Activated naive CD8-positive, alpha-beta T cell treated with anti-CD3 and anti-CD28 coated beads, Interleukin-2, amount 50 U/mL, for 16 hours (primary cell): ENCODE measurements at places on chromosomes 11 and 22.

GRCh38 chr22:35742342-35743100 lies 24.8 kb downstream of the APOL5 start:
- no peak for DNase-seq

DNA sequence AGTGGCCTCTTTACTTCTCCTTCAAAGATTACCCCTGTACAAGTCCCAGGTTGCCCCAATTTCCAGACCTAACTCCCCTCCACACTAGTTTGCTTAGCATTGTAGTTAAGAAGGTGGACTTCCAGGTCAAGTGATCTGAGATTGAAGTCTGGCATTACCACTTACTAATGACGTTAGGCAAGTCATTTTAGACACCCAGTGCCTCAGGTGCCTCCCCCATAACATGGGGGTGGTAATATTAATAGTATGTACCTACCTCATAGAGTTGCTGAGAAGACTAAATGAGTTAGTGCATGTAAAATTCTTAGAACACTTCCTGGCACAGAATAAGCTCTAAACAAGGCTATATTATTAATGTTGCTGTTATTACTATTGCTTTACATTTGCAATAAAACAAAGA lies 93.4 kb downstream of the SPON1 start:
- DNase-seq = no peak

GRCh38 chr11:119157063-119157462 lies 8.2 kb downstream of the ABCG4 start:
- DNase-seq = no peak

GRCh38 chr11:16603245-16603644 lies 135.2 kb upstream of the C11orf58 start:
- DNase-seq = no peak

GRCh38 chr11:76292583-76293188 lies 86.4 kb upstream of the WNT11 start:
- no peak for DNase-seq

- no peak for DNase-seq
Observed at GRCh38 chr22:48905206-48905975, 922.3 kb downstream of the BRD1 start.

- no peak for DNase-seq
Observed at GRCh38 chr11:86988351-86988881, 33.2 kb upstream of the FZD4 start.

DNA sequence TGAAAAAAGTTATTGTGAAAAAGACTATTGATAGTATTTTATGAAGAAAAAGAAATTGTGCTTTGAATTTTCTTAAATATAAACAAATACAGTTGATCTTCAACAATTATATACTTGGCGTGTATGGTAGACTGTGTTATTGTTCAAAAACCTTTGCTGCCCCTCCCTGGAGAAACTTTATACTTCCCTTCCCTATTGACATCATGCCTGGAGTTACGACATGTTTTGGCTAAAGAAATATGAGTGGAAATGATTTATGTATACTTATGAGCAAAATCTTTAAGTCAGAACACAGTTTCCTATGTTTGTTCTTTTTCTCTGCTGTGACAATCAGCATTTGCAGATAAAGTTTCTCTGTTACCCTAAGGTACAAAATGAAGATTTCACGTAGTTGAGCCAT lies 243.8 kb downstream of the TMEM135 start:
- no peak for DNase-seq

- no peak for DNase-seq
Observed at GRCh38 chr11:17388609-17389210, at the start of gene KCNJ11. KCNJ11 (minus strand) TSS chr11:17388659; CDS start chr11:17388091, 568 bp downstream.

DNA sequence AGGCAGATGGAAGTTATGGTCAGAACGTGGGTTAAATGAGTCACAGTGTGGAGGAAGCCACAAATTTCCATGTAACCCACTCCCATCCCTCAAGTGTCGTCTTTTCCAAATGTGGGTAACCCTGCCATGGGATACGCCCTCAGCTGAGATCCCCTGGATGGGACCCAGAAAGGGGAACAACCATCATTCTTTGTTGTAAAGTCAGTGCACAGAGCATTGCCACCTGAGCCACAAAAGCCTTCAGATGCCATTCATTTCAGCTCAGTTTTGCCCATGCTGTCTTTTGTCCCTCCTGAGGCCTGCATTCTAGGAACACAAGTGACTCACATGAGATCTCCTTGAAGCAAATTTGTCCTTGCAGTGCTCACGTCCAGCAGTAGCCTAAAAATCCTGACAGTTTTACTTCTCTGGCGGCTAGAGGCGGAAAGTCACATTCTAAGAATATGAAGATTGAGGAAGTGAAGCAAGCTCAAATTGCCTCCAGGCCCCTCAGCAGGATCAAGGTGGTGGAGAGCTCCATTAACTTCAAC lies 30.6 kb downstream of the MMP13 start:
- DNase-seq = no peak

DNA sequence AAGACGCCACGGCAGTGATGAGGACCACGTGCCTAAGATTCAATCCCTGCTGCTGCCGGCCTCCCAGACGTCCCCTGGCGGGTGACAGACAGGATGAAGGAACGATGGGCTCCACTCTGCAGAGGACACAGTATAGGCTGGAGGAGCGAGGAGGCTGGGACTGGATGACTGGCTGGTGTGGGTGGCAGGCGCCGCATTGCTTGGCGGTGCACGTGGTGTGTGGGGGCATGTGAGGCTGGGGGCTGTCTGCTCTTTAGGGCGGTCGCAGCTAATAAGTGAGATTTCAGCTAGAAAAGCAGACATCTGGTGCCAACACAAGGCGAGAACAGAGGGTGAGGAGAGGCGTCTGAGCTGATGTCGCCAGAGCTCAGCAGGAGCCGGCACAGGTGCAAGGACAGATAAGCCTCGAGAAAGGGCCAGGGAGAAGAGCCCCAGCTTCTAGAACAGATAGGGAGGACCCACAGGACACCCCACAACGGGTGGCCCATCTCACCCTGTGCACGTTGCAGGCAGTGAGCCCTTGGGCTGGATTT lies 33.2 kb downstream of the TSPAN4 start:
- no peak for DNase-seq
